Upper lobe of left lung (tissue), 6 donors: ENCODE measurements at places on chromosomes 4 and X. TPM values are rescaled to one million over a fixed set of nuclear protein-coding genes. Genes with fewer than 3 reads are reported as not detected.

DNA sequence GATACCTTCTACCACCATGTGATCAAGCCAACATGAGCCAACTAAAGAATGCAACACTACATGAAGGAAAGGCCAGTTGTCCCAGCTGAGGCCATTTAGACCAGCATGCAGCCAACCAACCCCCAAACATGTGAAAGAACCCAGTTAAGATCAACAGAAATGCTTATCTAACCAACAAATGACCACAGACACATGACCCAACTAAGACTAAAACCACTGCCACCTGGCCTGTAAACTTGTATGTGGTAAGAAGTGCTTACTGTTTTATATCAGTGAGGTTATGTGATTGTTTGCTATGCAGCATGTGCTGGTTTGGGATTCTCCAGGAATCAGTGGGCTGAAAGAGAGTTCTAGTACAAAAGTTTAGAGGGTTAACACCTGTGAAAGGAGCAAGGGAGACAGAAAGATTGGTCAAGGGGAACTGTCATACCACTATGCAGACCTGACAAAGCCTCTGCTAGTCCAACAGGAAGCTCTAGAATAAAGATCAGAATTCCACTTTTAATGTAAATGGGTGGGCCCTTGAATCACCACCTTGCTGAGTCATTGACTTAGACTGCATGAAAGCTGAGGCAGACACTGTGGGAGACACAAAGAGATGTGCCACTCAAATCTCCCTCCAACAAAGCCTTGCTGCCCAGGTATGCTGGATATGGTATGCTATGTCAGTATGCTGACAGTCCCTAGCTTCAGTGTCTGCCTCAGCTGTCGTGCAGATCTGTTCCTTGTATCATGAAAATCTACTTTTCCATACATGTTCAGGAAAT lies 6.1 kb upstream of the SH3D19 start:
- H3K36me3 ChIP-seq, result no peaks in the 10 kb centered on the region
- H3K27ac ChIP-seq, result no peak overlapping the region
- H3K4me3 ChIP-seq, result no peak overlapping the region
- DNase-seq, result no peak

DNA sequence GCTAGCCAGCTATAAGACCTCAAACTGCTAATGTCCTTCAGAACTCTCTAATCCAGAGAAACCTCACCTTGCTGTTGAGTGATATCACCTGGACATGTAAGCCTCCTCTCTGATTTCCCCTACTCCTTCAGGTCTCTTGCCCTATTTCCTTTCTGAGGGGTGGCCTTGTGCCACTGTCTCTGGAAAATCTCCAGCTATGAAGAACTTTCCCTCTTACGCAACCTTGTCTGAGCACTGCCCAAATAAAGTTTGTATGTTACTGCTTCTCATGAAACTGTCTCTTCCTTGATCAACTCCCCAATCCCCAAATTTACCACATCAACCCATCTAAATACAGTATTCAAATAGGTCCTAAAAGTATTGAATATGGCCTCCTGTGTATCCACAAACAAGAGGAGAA lies 53.5 kb upstream of the VEGFD start:
- H3K4me3 ChIP-seq, result no peak overlapping the region
- no peak overlapping the region for H3K27ac ChIP-seq
- no peaks in the 10 kb centered on the region for H3K4me1 ChIP-seq
- no peaks in the 10 kb centered on the region for H3K36me3 ChIP-seq
- H3K27me3 ChIP-seq, result no peaks in the 10 kb centered on the region

DNA sequence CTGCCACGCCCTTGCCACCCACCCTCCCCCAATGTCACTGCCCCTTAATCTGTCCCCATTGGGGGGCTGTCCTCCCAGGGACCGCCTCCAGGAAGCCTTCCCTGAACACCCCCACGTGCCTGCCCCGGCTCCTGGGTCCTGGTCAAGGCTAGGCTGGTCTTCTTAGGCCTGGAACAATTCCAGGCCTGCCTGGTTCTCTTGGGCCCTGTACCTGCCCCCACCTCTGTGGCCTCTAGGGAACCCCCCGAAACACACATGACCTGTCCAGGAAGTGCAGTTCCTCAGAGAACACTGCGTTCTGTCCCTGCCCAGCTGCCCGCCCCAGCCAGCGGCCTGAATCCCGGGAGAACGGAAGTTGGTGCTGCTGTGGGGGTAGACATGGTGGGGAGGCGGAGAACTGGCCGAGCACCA lies 5.1 kb downstream of the MXD4 start:
- H3K4me1 ChIP-seq, result peaks cover 82% of the 10 kb centered on the region
- H3K4me3 ChIP-seq, result peak overlapping the region; percentile 28
- DNase-seq, result peak; percentile 60

DNA sequence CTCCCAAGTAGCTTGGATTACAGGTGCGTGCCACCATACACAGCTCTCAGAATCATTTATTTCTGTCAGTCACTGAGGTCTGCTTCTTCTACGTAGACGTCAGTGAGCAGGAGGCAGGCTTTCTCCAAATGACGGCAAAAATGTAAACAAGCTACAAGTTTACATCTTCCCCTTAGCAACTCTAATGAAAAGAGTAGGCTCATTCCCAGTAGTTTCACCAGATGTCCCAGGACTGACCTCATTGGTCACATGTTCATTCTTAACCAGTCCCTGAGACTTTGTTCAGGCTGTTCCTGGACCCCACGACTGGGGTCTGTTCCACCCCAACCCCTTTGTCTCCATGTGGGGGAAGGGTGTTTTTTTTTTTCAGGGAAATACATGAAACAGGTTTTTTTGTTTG lies 67.1 kb downstream of the TENM3 start:
- H3K27ac ChIP-seq, result no peak overlapping the region
- no peak overlapping the region for H3K4me3 ChIP-seq
- H3K4me1 ChIP-seq, result no peaks in the 10 kb centered on the region
- no peaks in the 10 kb centered on the region for H3K36me3 ChIP-seq
- no peaks in the 10 kb centered on the region for H3K27me3 ChIP-seq

DNA sequence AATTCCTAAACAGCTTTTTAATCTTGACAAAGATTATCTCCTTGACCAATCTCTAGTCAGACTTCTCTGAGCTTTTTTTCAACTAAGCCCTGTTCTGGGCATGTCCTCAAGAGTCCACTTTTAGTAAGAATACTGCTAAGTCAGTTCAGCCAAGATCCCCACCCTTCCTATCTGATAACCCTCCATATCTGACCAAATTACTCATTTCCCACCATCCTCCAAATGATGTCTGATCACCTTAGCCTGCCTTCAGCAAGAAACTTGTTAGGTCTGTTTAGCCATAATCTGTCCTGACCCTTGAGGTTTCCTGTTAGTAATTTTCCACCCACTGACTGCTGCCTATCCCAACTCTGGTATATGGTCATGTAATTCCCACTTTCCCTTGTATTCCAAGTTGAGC lies 65.2 kb downstream of the FAM13A start:
- no peak for DNase-seq
- no peaks in the 10 kb centered on the region for H3K27me3 ChIP-seq
- H3K36me3 ChIP-seq, result no peaks in the 10 kb centered on the region
- no peaks in the 10 kb centered on the region for H3K4me1 ChIP-seq
- H3K4me3 ChIP-seq, result no peak overlapping the region
- H3K27ac ChIP-seq, result no peak overlapping the region

Gene SPATA4
- total RNA-seq, result 1.0 TPM

Gene SSX5
- total RNA-seq, result not detected

Gene WDFY3
- 94.3 TPM for total RNA-seq

Gene PGRMC2
- total RNA-seq, result 56.0 TPM
